ENCODE measurements at places on chromosomes 1 and 21. TPM values are rescaled to one million over a fixed set of nuclear protein-coding genes. Genes with fewer than 3 reads are reported as not detected.

- no peaks in the 10 kb centered on the region for H3K27me3 ChIP-seq
- no peaks in the 10 kb centered on the region for H3K36me3 ChIP-seq
- no peak overlapping the region for H3K4me3 ChIP-seq
- H3K4me1 ChIP-seq, result peaks cover 3% of the 10 kb centered on the region
Measured at GRCh38 chr1:182484067-182484466, 34.1 kb downstream of the RGSL1 start.

DNA sequence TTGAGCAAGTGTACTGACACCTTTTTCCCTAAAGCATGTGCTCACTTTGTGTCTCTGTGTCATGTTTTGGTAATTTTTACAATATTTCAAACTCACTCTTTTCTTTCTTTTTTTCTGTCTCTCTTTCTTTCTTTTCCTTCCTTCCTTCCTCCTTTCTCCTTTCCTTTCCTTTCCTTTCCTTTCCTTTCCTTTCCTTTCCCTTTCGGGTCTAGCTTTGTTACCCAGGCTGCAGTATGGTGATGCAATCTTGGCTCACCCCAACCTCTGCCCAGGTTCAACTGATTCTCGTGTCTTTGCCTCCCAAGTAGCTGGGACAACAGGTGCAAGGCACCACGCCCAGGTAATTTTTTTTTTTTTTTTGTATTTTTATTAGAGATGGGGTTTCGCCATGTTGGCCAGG is 60.4 kb upstream of the TINAGL1 start:
- no peak overlapping the region for H3K27ac ChIP-seq
- DNase-seq, result no peak

DNA sequence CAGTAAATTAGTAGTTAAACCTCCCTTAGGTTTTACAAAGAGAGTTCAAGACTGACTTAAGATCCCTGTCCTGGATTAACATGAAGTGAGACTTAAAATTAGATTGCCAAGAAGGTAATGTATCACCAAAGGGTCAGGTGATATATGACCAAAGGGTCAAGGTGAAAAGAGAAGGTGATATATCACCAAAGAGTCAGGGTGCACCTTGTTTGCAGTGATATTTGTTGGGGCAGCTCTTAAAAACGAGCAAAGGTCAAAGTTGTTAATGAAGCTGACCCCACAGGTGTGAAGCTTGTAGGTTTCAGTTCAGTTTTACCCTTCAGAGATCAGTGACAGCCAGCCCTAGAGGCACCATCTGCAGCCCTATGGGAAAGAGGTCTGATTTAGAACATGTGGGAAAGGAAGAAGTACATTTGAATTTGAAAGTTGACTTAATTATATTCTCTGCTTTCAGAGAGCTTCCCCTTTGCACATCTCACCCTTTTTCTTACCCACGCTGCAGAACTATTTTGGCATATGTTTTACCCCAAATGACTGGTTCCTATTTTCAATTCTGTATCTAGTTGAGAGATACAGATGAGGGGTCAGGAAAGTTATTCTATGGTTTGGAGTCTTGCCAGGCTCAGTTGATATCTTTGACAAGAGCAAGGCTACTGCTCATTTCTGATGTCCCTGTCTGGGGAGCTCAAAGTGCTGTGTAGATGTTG is 170.8 kb downstream of the S1PR1 start:
- no peaks in the 10 kb centered on the region for H3K27me3 ChIP-seq
- H3K4me3 ChIP-seq, result no peak overlapping the region
- H3K27ac ChIP-seq, result no peak overlapping the region
- peaks cover 10% of the 10 kb centered on the region for H3K4me1 ChIP-seq
- no peaks in the 10 kb centered on the region for H3K36me3 ChIP-seq

- H3K27ac ChIP-seq, result no peak overlapping the region
- H3K4me1 ChIP-seq, result no peaks in the 10 kb centered on the region
- no peaks in the 10 kb centered on the region for H3K27me3 ChIP-seq
Measured at GRCh38 chr21:45135122-45135521, 60.7 kb downstream of the ADARB1 start.

DNA sequence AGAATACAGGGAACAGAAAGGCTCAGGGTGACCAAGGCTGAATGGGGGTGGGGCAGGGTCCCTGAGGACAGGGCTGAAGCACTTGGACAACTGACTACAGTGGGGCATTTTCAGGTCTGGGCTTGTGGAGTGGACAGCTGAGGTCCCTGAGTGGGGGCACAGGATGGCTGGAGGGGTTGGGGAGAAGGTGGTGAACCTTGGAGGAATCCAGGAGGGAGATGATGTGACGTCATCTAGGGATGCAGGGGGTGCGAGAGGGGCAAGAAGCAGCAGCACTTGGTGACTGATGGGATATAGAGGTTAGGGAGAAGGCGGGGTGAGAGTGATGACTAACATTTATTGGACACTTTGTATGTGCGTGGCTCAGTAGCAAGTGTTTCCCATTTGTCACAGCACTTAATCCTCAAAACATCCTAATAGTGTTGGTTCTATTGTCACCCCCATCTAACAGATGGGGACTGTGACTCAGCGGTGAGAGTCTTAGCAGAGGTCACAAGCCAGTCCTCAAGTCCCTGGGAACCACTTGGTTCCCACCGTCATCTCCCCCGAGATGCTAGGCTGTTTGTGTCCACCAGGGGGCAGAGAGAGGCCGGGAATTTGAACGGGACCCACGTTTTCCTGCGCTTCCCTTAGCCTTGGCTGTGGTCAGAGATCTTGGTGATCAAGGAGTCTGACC is 27.9 kb upstream of the BMP8B start:
- DNase-seq, result peak; percentile 53
- H3K4me3 ChIP-seq, result no peak overlapping the region
- H3K36me3 ChIP-seq, result no peaks in the 10 kb centered on the region

DNA sequence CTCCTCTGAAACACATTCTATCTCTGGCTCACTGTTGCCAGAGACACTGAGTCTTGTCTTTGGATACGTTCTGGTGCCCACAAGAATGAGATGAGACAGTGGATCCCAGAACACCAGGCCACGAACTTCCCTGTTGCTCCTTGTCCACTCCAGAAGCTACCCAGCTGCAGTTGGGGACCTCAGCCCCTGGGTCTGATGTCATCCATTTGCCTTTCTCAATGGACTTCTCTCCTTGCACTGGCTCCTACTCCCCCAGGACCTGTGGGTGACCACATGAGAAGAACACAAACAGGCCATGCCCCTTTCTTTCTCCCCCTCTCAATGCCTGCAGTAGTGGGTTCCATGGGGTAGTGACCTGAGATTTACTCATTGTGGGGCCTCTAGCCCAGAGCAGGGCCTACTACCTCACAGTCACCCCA is 5.9 kb downstream of the NBPF1 start:
- H3K27ac ChIP-seq, result no peak overlapping the region
- no peaks in the 10 kb centered on the region for H3K36me3 ChIP-seq
- no peak overlapping the region for H3K4me3 ChIP-seq

GRCh38 chr1:29944253-29944905 is 708.1 kb downstream of the PTPRU start:
- no peak for DNase-seq
- no peaks in the 10 kb centered on the region for H3K4me1 ChIP-seq
- H3K27ac ChIP-seq, result no peak overlapping the region
- no peaks in the 10 kb centered on the region for H3K36me3 ChIP-seq
- peaks cover 29% of the 10 kb centered on the region for H3K27me3 ChIP-seq
- no peak overlapping the region for H3K4me3 ChIP-seq

DNA sequence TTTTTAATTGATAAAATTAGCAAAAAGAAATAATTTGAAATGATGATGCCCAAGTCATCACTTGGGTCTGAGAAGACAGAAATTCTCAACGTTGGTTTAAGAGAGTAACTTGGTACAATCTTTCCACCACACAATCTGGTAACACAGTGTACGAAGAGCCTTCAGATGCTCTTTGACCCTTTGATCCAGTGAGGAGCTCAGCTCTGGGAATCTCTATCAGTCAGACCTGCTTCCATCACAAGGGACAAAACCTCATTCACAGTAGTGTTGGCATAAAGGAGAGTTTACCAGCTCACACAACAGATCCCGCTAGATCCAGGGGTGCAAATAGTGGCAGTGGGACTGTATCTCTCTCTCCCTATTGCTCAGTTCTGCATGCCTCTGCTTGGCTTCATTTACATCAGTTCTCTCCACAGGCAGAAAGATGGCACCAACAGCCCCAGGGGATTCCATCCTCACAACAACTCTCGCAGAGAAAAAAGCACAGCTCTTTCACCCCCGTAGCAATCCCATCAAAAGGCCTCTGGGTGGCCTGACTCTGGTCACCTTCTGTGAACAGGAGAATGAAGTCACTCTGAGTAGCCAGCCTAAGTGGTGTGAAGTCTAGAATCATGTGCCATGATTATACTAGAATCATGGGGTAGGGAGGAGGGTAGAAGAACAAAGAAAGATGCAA is 119.7 kb downstream of the ZNF281 start:
- H3K27me3 ChIP-seq, result no peaks in the 10 kb centered on the region
- H3K4me1 ChIP-seq, result peaks cover 10% of the 10 kb centered on the region
- H3K4me3 ChIP-seq, result no peak overlapping the region
- no peak overlapping the region for H3K27ac ChIP-seq

- H3K4me1 ChIP-seq, result no peaks in the 10 kb centered on the region
- no peak overlapping the region for H3K4me3 ChIP-seq
Measured at GRCh38 chr1:163697137-163697536, 375.4 kb downstream of the NUF2 start.

GRCh38 chr1:205962821-205963221 is 19.6 kb upstream of the SLC26A9 start:
- H3K27ac ChIP-seq, result no peak overlapping the region
- no peak overlapping the region for H3K4me3 ChIP-seq
- H3K36me3 ChIP-seq, result no peaks in the 10 kb centered on the region

DNA sequence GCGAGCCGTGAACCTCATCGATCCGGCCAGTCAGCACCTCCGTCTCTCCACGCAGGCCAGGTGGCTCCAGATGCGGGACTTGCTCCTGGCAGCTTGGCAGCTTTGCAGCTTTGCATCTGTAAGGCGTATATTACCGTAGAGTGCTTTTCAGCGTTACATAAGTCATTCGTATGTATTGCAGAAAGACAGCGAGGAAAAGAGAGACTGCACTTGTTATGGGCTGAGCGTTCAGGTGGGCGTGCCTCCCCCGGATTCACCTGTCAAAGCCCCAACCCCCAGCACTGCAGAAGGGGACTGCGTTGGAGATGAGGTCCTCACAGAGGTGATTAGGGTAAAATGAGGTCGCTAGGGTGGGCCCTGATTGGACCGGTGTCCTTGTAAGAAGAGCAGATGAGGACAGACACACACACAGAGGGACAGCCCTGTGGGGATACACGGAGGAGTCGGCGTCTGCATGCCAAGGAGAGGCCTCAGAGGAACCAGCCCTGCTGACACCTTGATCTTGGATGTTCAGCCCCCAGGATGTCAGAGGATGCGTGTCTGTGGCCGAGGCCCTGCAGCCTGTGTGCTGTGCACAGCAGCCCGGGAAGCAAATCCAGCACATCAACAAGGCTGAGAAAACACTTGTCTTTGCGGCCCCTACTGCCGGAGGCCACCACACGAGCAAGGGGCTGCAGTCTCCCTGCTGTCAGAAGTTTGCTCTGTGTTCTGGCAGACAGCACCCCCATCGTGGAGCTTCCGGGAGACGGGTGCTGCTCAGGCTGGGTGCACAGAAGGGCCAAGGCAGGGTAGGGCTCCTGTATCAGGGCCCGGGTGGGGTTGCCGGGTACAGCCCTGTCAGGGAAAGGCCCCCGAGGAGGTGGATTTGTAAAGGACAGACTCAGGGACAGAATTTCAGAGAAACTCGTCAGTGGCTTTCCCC is 10.9 kb upstream of the AGPAT3 start:
- peaks cover 5% of the 10 kb centered on the region for H3K27me3 ChIP-seq
- no peaks in the 10 kb centered on the region for H3K36me3 ChIP-seq
- no peak overlapping the region for H3K27ac ChIP-seq
- no peak for DNase-seq

- no peak for DNase-seq
- H3K36me3 ChIP-seq, result no peaks in the 10 kb centered on the region
- H3K27me3 ChIP-seq, result peaks cover 4% of the 10 kb centered on the region
- H3K4me1 ChIP-seq, result peaks cover 2% of the 10 kb centered on the region
- no peak overlapping the region for H3K4me3 ChIP-seq
Measured at GRCh38 chr1:60136395-60136794, 62.8 kb upstream of the C1orf87 start.

- peaks cover 1% of the 10 kb centered on the region for H3K36me3 ChIP-seq
- peaks cover 30% of the 10 kb centered on the region for H3K4me1 ChIP-seq
- H3K4me3 ChIP-seq, result peak overlapping the region; percentile 23
- H3K27me3 ChIP-seq, result no peaks in the 10 kb centered on the region
- no peak for DNase-seq
Measured at GRCh38 chr1:235892734-235893413, 26.2 kb upstream of the LYST start.

DNA sequence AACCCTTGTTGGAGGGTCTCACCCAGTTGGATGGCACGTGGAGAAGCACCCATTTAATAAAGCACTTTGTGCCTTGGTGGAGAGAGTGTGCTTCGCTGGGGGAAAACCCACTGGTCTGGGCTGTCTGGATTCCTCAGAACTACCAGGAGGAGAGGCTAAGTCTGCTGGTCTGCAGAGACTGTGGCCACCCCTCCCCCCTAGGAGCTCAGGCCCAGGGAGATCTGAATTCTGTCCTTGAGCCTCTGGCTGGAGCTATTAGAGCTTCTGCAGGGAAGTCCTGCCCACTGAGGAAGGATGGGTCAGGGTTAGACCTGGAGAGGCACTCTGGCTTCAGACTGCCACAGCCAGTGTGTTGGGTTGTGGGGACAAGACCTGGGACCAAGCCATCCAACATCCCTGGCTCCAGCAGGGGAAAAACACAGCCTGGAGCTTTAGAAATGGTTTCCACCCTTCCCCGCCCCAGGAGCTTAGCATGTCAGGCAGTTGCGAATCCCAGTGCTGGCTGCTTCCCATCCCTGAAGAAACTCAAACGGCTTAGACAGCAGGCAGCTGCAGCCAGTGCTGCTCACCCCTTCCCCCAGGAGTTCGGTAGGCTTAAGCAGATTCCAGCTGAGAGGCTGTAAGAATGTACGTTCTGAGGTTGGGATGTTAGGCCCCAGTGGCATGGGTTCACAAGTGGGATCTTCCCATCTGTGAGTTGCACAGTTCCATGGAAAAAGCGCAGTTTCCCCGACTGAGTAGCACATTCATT is 288.3 kb downstream of the TGFB2 start:
- no peak overlapping the region for H3K27ac ChIP-seq
- DNase-seq, result no peak
- H3K36me3 ChIP-seq, result peaks cover 2% of the 10 kb centered on the region
- no peak overlapping the region for H3K4me3 ChIP-seq
- peaks cover 4% of the 10 kb centered on the region for H3K4me1 ChIP-seq

Gene KMO
- total RNA-seq, result not detected

Gene EDARADD
- 13.5 TPM for total RNA-seq

Gene COL6A2
- 38.6 TPM for total RNA-seq

Gene GBP2
- total RNA-seq, result not detected

Gene CCNL2
- 386 TPM for total RNA-seq

Gene RAB42
- total RNA-seq, result 2.1 TPM

Gene DAB1
- 4.8 TPM for total RNA-seq
